ENCODE measurements at places on chromosomes 11 and 22.

DNA sequence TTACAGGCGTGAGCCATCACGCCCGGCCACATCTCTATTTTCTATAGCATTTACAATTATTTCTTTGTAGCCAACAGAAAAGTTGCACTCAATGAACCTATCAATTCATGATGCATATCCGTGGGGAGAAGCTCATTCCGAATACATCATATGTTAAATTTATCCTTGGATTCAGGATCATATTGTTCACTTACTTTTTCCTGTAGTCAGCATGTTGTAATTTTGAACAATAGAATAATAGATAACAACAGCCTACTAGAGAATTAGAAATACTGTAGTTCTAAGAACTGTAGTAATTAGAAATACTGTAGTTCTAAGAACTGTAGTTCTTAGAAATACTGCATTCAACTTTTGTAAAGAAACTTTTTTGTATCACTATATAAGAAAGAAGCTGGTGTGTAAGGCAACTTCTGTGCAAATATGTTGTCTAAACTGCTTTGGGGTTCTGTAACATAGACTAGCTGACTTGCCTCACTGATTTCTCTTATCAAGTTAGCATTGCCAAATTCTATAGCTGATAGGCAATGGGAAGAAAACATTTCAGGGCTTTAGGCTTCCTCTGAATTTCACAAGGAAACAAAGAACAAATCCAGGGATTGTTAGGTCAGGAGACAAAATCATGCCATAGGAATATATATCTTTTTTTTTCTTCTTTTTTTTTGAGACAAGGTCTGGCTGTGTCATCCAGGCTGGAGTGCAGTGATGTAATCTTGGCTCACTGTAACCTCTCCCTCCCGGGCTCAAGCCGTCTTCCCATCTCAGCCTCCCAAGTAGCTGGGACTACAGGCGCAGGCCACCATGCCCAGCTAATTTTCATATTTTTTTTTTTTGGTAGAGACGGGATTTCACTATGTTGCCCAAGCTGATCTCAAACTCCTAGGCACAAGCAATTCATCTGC lies 91.9 kb downstream of the CSTPP1 start:
- DNase-seq, result no peak

- no peak for DNase-seq
These were observed 66.2 kb upstream of the CCND1 start for GRCh38 chr11:69574608-69575255.

- DNase-seq, result no peak
These were observed 5.5 kb upstream of the NEAT1 start for GRCh38 chr11:65416841-65417701.

DNA sequence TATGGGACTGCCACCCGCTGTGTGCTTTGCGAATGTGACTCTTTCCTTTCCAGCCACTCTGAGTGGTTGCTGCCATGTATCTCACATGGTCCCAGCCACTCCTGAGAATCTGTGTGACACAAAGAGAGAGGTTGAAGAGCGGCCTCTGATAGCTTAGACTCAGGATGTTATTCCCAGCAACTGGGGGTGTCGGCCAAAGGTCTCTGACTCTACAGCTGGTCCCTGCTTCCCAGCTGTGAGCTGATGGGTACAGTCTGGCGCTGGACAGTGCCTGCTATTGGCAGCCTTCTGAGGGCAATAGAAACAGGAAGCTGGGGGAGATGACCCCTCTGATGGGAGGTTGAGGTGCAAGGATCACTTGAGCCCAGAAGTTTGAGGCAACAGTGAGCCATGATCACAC lies 105.1 kb downstream of the RRAS2 start:
- no peak for DNase-seq

GRCh38 chr11:66768088-66768521 lies 39.1 kb upstream of the SPTBN2 start:
- no peak for DNase-seq

- DNase-seq, result no peak
These were observed 1.4 kb upstream of the NXF1 start for GRCh38 chr11:62806611-62807121.

GRCh38 chr11:91800208-91800914 lies 424.3 kb upstream of the FAT3 start:
- no peak for DNase-seq
